ENCODE measurements at places on chromosomes 3 and 15.

GRCh38 chr3:107574650-107575049 lies 51.9 kb downstream of the BBX start:
- no peak for DNase-seq

- DNase-seq, result no peak
Measured at GRCh38 chr3:82520846-82521245, 759.4 kb upstream of the GBE1 start.

- DNase-seq, result no peak
Measured at GRCh38 chr3:43236008-43236407, 50.3 kb upstream of the SNRK start.

DNA sequence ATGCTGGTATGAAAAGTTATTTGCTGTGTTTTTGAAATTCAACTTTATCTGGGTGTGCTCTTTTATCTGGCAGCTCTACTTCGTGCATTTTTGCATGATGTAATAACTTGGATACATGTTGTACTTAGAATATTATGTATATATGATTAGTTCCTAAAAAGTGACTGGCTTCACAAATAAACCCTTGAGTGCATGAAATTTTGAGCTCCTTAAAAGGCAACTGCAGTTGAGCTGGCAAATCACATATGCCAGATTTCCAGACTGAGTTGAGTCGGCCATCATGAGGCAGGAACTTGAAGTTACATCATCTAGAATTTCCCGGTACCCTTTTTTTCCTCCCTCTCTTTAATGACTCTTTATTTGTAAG lies 162.5 kb downstream of the FNDC3B start:
- DNase-seq, result peak; percentile 57

- DNase-seq, result no peak
Measured at GRCh38 chr3:106714400-106714799, 662.8 kb upstream of the CCDC54 start.

GRCh38 chr3:43468133-43468532 lies 153.7 kb downstream of the ANO10 start:
- DNase-seq, result no peak

DNA sequence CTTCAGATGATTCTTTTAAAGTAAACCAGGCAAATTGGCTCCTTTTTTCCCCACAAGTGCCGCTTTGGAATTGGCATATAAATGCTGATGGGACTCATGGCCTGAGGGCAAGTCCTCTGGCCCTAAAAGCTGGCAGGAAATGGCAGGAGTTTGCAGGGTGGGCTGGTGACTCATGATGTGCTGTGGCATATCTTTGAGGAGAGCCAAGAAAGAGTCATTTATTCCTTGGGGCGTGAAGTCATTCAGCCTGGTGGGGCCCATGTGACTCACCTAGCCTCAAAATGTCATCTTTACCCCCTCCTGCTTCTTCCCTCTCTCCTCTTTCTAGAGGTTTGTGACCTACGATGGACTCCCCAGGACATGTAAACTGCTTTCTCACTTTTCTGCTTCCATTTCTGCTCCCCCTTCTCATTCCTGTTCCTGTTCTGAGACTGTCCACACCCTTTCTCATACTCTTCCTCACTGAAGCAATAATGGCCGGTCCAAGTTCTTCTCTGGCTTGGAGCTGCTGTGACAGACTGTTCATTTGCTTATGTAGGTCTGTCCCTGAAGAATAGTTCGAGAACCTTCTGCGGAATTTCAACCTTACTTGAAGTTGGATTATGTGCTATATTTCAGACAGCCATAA lies 326.1 kb downstream of the SATB1 start:
- DNase-seq, result peak; percentile 35

GRCh38 chr3:160951642-160952487 lies 153.3 kb downstream of the B3GALNT1 start:
- no peak for DNase-seq

DNA sequence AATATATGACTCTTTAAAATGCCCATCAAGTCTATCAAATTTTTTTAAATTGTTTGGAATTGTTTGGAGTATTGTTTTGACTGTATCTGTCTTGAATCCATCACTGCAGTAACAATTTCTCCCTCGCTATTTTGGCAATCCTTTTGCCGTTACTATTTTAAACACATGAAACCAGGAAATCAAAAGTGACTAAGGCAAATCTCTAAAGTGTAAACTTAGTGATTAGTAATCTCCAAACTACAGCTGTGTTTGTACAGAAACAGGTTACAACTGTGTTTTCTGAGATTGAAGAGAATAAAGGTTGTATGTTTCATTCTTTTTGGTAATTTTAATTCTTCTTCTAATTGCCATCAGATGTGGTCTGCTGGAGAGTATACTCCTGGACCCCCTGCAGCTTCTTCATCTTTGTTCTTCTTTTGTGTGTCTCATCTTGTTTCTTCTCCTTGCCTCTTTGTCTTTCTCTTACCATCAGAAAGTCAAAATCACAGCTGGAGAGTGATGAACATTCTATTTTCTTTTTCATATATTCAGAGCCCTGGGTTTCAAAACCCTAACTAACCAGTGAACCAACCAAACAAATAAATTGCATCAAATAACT lies 465.4 kb downstream of the RBMS3 start:
- no peak for DNase-seq

DNA sequence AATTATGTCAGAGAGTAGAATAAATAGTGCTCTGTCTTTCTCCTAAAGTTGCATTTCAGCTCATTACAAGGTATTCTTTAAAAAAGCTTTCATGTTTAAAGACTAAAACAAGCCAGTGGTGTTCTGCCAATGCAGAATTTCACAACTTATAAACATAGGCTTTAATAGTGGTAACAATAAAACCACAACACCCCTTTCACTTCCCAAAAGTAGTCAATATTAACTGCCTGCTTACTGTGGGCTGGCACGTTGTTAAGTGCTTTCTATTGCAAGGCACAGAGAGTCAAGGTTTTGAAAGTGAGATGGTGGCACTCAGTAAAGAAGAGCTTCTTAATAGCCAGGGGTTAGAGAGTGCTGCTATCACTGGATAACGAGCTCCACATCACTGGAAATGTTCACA lies 8.4 kb upstream of the RTP1 start:
- no peak for DNase-seq

DNA sequence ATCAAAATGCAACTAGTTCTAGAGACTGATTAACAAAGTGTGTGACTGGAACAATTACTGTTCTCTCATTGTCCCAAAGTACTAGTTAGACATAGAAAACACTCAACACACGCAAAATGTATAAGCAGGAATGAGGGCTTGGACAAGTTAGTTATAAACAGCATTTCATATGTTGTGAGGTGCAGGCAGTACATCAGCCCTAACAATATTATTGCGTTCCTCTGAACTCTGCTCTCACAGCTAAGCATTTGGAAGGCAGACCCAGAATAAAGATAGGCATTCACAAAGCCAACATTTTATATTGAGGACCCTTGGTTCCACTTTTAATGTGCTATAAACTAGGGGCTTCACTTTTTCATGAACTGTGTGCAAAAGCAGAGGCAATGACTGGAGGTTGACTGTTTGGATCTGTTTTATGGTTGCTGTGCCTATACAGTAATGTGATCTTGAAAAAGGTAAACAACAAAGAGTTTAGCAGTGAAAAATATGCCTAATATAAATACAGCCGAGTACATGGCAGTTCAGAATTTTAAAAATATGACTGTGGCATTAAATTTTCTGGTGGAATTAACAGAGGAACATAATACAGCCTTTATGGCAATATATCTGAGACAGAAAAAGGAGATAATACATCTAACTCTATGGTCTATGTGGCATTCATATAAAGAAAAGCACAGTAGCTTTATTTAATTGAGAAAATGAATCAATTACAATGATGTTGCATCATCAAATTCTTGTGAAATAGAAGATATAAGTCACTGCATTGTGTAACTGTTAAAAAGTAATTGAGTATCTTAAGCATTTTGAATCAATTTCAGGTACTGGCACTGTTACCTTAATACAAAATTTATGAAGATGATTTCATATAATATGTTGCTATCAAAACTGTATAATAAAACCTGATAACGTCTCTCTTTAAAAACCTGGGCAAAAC lies 80.0 kb upstream of the SKOR1 start:
- no peak for DNase-seq

DNA sequence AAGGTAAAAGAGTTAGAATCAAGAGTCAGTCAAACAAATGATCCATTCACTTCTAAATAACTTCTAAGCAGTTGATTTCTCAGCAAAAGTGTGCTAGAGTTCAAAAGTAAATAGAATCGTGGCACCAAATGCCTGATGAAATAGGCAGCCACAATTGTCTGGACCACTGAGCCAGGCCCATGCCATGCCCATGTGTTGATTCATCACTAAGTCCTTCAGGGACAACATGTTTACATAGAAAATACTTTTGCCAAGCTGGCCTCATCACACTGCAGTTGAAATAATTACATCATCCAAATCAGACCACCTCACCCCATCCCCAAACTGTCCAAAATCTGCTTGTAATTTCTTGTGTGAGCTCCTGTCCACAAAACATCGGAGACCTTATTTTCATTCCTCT lies 216.3 kb downstream of the IGSF11 start:
- peak; percentile 37 for DNase-seq

DNA sequence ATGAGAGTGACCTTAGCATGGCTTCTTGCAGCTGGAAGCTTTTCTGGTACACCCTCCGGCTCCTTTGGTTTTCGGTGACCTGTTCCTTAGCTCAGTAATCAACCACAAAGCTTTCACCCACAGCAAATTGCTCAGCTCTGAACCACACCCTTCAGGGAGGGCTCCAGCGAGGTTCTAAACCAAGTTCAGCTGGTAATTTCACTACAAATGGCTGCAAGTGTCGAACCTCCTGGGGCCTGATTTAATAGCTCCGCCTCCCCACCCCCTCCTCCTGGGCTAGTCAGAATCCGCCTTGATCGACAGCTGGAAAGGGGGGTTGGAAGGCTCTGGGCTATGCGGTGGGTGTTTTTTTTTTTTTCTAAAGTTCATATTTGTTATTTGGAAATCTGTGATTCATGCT lies 150.9 kb upstream of the MCTP2 start:
- peak; percentile 86 for DNase-seq

- no peak for DNase-seq
Measured at GRCh38 chr3:195118671-195119070, 152.3 kb downstream of the XXYLT1 start.

DNA sequence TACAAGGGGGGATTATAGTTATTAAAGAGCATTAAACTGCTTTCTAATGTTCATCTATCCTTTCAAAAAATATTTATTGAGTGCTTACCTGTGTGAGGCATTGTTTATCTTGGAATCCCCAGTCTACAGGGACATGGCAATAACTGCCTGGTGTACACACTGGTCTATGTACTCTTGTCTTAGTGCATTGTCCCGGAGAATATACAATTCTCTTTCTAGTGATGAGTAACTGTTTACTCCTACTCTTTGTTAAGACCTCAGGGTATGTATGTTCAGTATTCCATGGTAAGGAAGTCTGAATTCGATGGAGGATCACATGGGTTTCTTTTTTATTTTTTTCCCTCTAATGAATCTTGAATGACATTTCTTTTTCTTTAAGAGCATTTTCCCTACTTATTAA lies 772.4 kb upstream of the NR2F2 start:
- DNase-seq, result no peak

DNA sequence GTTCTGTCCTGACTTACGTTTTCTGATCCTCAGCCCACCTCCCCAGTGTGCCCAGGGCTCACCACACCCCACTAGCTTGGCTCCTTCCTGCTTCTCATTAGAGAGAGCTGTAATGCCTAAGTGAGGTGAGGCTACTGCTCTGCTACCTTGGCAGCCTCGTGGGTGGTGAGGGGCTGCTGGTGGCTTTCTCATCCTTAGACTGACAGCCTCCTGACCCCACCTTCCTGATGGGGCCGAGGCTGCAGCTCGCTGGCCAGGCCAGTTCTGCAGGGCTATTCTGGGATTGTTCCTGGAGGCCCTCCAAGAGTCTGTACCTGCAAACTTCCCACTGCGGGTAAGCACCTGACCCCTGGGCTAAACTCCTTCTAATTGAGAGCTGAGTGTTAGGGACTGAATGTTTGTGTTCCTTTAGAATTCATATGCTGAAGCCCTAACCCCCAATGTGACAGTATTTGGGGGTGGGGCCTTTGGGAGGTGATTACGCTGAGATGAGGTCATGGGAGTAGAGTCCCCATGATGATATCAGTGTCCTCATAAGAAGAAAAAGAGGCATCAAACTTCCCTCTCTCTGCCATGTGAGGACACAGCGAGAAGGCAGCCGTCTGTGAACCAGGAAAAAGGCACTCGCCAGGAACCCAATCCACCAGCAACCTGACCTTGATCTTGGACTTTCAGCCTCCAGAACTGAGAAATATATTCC lies 38.1 kb upstream of the IQSEC1 start:
- no peak for DNase-seq

- DNase-seq, result no peak
Measured at GRCh38 chr3:10391391-10391790, 70.5 kb upstream of the SEC13 start.

DNA sequence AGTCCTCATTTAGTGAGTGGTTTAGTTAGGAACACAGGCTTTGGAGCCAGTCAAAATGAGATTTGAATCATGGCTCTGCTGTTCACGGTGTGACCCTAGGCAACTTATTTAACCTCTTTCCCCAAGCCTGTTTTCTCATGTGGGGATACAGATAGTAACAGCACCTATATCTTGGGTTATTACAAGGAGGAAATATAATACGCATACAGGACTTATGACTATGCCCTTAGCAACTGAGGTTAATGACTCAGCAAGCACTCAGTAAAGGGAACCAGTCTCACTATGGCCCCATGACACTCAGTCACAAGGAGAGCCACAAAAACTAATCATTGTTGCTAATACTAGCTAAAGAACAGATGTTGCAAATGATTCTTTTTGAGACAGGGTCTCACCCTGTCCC lies 45.9 kb downstream of the SUMF1 start:
- no peak for DNase-seq

- no peak for DNase-seq
Measured at GRCh38 chr3:39154280-39155021, 1.1 kb upstream of the CSRNP1 start.

GRCh38 chr15:93332168-93332553 lies 243.2 kb upstream of the RGMA start:
- no peak for DNase-seq

- DNase-seq, result peak; percentile 36
Measured at GRCh38 chr3:16849229-16849628, 35.5 kb upstream of the PLCL2 start.

- no peak for DNase-seq
Measured at GRCh38 chr3:125143982-125144652, 68.4 kb downstream of the SLC12A8 start.

DNA sequence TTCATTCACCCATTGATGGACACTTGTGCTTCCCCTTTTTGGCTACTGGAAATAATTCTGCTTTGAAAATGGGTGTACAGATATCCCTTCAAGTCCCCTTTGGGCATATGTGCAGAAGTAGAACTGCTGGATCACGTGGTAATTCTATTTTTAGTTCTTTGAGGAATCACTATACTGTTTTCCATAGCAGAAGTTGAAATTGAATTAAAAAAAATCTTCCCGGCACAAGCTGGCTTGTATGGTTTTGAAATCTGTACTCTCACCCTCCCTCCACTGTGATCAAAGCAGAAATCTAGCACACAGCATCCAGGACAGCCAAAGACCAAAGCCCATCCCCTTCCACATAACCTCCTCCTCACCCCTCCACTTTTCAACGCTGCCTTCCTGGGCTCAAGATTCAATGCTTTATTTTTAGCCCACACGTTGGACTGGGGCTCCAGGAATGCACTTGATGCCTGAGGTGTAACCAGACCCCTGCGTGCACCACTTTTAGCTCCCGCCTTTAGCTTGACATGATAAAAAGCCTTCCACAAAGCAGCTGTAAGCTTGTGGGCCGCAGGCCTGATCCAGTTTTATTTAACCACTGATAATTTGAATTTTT lies 29.9 kb downstream of the TMEM40 start:
- no peak for DNase-seq

- no peak for DNase-seq
Measured at GRCh38 chr3:196666001-196666867, 26.7 kb downstream of the NRROS start.

Data from AG09319 (cell line).